Uterine smooth muscle cell (primary cell): ENCODE measurements at places on chromosomes 2 and 18. TPM values are rescaled to one million over a fixed set of nuclear protein-coding genes. Genes with fewer than 3 reads are reported as not detected.

The RTP5 gene
- total RNA-seq = not detected in 2 replicates

The PPP3R1 gene
- total RNA-seq = 31.0 and 33.9 TPM in 2 replicates

The NOSTRIN gene
- 0.11 and 0.12 TPM in 2 replicates for total RNA-seq

The CYP26B1 gene
- 0.33 and 0.37 TPM in 2 replicates for total RNA-seq

The GIGYF2 gene
- 68.5 and 74.1 TPM in 2 replicates for total RNA-seq

The CCDC102B gene
- total RNA-seq = 13.4 and 13.5 TPM in 2 replicates

The LMAN2L gene
- total RNA-seq = 24.0 and 33.0 TPM in 2 replicates

The ZSCAN30 gene
- 24.9 and 26.0 TPM in 2 replicates for total RNA-seq

The KCNG2 gene
- not detected in 2 replicates for total RNA-seq

The MPP4 gene
- total RNA-seq = 2.0 and 4.0 TPM in 2 replicates

The LYG2 gene
- total RNA-seq = not detected in 2 replicates

The FOXD4L1 gene
- total RNA-seq = 0.12 TPM in 1 of 2 replicates, not detected in the other

The MAP3K19 gene
- not detected in 2 replicates for total RNA-seq

The PAIP2B gene
- total RNA-seq = 1.1 and 1.6 TPM in 2 replicates

The REL gene
- 4.4 and 4.6 TPM in 2 replicates for total RNA-seq

The ZNF638 gene
- 114 and 129 TPM in 2 replicates for total RNA-seq

The DPP4 gene
- 40.4 and 89.7 TPM in 2 replicates for total RNA-seq

The GKN2 gene
- not detected in 2 replicates for total RNA-seq

The DPP10 gene
- total RNA-seq = not detected in 2 replicates

The IL36RN gene
- total RNA-seq = under 0.01 TPM in 1 of 2 replicates, not detected in the other

The STARD7 gene
- 119 and 160 TPM in 2 replicates for total RNA-seq

The POTEC gene
- total RNA-seq = not detected in 2 replicates

The EFHD1 gene
- total RNA-seq = 0.12 TPM in 1 of 2 replicates, not detected in the other

The CKAP2L gene
- total RNA-seq = 3.9 and 15.8 TPM in 2 replicates
